CD4-positive, alpha-beta T cell treated with Interleukin-6 at 100 ng/mL for 8 hours (primary cell): ENCODE measurements at places on chromosomes 12 and 14.

DNA sequence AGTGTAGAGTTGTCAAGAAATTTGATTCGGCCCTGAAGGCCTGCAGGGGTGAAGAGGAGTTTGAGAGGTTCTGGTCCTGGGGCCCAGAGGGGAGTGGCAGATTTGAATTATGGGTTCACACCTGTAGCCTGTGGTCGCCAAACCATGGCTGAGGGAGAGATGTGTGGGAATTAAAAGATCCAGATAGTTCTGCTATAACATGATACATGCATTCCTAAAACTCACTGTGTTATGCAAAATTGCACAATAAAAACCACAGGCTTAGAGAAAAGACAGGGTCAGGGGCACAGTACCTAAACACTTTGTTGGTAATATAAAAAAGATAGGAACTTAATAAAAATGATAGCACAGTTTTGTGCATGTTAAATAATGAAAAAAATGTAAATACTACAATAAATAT is 106.2 kb downstream of the TMEM30B start:
- DNase-seq, result no peak

DNA sequence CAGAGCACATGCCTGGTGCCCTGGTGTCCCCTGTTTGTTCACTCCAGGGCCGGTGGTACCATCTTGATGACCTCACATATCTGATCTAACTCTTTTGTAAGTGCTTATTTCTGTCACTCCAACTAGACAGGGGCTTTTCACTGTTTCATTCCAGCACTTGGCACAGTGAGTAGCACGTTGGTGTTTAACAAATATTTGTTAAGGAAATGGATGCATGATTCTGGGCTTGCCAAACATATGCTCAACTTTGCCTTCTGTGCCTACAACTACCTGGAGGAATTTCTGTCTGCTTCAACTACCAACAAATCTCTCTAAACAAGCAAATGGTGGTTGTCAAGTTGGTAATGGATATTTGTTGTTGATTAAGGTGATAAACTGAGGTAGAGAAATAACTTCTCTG is 31.6 kb downstream of the PDE6H start:
- DNase-seq, result no peak

- no peak for DNase-seq
These were observed 16.5 kb downstream of the GMFB start for GRCh38 chr14:54472315-54472714.

- no peak for DNase-seq
These were observed 7.6 kb downstream of the CD69 start for GRCh38 chr12:9753073-9753472.

GRCh38 chr12:101927036-101927435 is 49.7 kb downstream of the DRAM1 start:
- no peak for DNase-seq

- no peak for DNase-seq
These were observed 58.1 kb upstream of the KITLG start for GRCh38 chr12:88638388-88638787.

- no peak for DNase-seq
These were observed 34.1 kb downstream of the NDUFA12 start for GRCh38 chr12:94969424-94969823.

DNA sequence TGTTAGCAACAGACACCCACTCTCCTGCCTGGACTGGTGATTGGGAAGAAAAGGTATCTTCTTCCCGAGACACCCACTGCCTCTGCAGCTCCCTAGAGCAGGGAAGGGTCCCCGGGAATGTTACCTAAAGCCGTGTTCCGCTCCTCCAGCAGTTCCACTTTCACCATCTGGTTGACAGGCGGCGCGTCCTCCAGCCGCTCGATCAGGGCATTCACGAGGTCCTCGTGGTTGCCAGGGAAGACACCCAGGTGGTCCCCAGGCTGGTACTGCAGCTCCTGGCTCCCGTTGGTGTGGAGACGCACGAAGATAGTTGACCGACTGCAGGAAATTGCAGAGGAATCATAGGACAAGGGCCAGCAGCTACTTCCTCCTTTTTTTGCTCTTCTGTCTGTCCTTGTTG is 44.2 kb upstream of the FBXO21 start:
- no peak for DNase-seq

GRCh38 chr12:132400011-132400641 is 70.7 kb upstream of the GALNT9 start:
- DNase-seq, result no peak

- no peak for DNase-seq
These were observed 222.2 kb downstream of the FLRT2 start for GRCh38 chr14:85752175-85752574.

GRCh38 chr12:120065472-120065871 is 51.1 kb downstream of the RAB35 start:
- no peak for DNase-seq

DNA sequence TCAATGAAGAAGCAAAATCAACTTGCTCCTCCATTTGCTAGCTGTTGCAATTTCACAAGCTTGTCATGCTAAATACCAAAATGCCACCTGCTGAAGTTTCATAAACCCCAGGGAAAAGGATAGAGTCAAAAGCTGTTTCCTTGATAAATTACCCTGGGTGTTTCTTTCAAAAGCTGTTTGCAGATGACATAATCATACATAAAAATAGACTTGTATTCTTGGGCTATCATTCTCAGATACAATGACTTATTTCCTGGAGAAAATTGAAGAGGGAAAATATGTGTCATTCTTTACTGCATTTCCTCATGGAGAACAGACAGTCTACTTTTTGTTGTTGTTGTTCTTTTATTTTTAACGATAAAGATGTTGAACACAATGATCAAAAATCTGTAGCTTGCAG is 119.2 kb downstream of the GALC start:
- DNase-seq, result no peak

GRCh38 chr14:86626530-86626929 is 1096.6 kb downstream of the FLRT2 start:
- DNase-seq, result no peak

- no peak for DNase-seq
These were observed 76.3 kb downstream of the SCAF11 start for GRCh38 chr12:45914090-45914489.
